NCI-H2029 treated with DMSO at 0.1 percent for 48 hours (cell line): ENCODE measurements at places on chromosomes 13 and 19.

GRCh38 chr13:32164622-32165268 lies 133.2 kb downstream of the FRY start:
- DNase-seq: peak; percentile 11

- no peak for DNase-seq
Measured at GRCh38 chr19:13956365-13956744, 4.0 kb downstream of the DCAF15 start.

DNA sequence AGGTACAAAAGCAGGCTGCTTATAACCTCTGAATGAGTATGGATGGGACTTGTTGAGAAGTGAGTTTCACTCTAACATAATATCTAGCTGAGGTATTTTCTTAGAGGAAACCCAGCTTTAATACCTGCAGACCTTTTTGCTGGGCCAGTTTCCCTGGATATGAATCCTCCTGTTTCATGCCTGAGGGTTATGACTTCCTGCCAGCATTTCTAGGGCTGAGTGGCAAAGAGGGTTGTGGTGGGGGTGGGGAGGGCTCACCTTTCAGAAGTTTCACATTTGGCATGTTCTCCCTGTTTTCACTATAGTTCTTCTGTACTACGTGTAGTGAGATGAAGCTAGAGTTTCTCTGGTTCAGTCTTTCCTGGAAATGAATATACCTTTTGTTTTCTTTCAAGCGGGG lies 73.7 kb downstream of the LACC1 start:
- DNase-seq: no peak

- DNase-seq: peak; percentile 35
Measured at GRCh38 chr19:18419195-18419698, at the start of gene SSBP4. TSS of gene SSBP4 (plus strand) at chr19:18419398. CDS start at chr19:18419649, 251 bp downstream.

DNA sequence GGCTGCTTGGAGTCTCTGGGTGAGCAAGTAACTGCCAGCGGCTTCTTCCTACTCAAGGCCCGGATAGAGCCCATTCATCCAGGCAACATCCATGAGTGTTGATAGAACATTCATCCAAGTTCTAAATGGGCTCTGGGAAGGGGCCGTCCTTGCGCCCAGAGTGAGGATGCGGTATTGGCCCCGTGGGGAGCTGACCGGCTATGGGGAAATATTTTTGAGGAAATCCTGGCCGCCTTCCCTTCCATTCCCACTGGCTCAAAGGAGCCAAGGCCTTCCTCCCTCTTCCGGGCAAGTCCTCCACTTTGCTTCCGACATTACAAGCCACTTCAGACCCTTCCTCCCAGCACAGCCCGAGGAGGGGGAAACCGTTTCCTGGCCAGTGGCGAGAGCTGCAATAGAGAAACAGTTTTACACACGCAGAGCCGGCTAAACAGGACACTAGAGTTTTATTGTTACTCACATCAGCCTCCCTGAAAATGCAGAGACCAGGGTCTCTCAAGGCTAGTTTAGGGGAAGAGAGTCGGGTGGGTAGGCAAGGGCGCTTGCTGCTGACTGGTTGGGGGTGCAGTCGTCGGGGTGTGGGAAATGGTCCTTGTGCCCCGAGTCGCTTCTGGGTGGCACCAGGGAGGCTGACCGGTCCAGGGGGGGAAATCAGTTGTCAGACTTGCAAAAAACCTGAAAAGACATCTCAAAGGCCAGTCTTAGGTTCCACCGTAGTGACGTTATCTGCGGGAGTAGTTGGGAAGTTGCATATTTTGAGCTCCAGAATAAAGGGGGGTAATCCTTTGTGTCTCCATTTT lies 37.5 kb downstream of the C13orf46 start:
- no peak for DNase-seq

GRCh38 chr19:51410950-51411748 lies 6.3 kb downstream of the SIGLEC10 start:
- no peak for DNase-seq

DNA sequence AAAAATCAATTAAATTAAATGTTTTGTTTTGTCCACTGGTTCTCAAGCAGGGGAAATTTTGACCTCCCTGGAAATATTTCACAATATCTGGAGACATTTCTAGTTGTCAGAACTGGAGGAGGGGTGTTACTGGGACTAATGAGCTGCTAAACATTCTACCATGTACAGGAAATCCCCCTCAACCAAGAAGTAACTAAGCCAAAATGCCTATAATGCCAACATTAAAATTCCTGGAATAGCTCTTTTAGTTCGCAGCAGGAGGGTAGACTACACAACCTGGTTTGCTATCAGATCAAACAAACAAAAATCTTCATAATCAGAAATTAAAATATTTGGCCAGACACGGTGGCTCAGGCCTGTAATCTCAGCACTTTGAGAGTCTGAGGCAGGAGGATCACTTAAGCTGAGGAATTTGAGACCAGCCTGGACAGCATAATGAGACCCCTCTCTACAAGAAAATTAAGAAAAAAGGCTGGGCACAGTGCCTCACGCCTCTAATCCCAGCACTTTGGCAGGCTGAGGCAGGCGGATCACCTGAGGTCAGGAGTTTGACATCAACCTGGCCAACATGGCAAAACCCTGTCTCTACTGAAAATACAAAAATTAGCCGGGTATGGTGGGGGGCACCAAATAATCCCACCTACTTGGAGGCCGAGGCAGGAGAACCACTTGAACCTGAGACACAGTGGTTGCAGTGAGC lies 13.7 kb upstream of the SMARCA4 start:
- no peak for DNase-seq

DNA sequence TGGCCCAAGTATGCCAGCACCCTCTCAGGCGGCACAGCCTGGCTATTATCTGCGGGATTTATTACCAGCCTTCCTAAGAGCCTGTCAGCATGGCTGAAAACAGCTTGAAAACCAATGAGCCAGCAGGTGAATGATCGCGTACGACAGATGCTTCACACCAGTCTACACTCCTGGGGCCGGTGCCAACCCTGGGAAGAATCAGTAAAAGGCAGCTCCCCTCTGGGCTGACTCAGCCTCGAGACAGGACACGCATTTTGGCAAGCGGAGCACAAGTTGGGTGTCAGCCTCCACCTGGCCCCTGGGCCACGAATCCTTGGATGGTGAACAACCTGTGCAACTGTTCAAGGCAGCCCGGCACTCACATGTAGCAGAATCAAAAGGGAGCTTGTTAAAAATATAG lies 15.6 kb downstream of the EMP3 start:
- DNase-seq: no peak

GRCh38 chr19:38519988-38520387 lies 86.5 kb downstream of the RYR1 start:
- DNase-seq: no peak

- DNase-seq: no peak
Measured at GRCh38 chr19:55447421-55448174, 4.5 kb upstream of the SHISA7 start.
